ENCODE measurements at places on chromosomes 7 and 10. TPM values are rescaled to one million over a fixed set of nuclear protein-coding genes. Genes with fewer than 3 reads are reported as not detected.

ZNF804B gene
- 0.10 TPM for polyA plus RNA-seq

LIPK gene
- polyA plus RNA-seq: not detected

NT5C2 gene
- 83.5 TPM for polyA plus RNA-seq

ALDH18A1 gene
- 82.2 TPM for polyA plus RNA-seq

DYDC2 gene
- 2.2 TPM for polyA plus RNA-seq

ACTL6B gene
- polyA plus RNA-seq: not detected

PRR15 gene
- 4.4 TPM for polyA plus RNA-seq

CISD1 gene
- polyA plus RNA-seq: 58.2 TPM

TEX47 gene
- polyA plus RNA-seq: not detected

ANXA8L1 gene
- polyA plus RNA-seq: not detected

TRPV5 gene
- 1.7 TPM for polyA plus RNA-seq

ASAH2 gene
- polyA plus RNA-seq: 2.3 TPM

CALHM3 gene
- not detected for polyA plus RNA-seq

CLCN1 gene
- polyA plus RNA-seq: 0.09 TPM

WNT8B gene
- polyA plus RNA-seq: 0.98 TPM

CLDN3 gene
- 69.2 TPM for polyA plus RNA-seq

CHST3 gene
- polyA plus RNA-seq: 17.9 TPM
